Activated CD4-positive, alpha-beta T cell treated with anti-CD3 and anti-CD28 coated beads for 24 hours (primary cell): ENCODE measurements at places on chromosomes 2 and 18.

DNA sequence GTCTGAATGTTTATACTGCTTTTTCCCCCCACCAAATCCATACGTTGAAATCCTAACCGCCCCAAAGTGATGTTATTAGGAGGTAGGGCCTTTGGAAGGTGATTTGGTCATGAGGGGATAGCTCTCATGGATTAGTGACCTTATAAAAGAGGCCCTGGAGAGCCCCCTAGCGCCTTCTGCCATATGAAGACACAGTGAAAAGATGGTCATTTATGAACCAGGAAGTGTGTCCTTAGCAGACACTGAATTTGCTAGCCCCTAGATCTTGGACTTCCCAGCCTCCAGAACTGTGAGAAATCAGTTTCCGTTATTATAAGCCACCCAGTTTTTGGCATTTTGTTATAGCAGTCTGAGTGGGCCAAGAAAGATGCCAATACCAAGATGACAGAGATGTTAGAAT is 7.2 kb upstream of the TSN start:
- DNase-seq = no peak

- no peak for DNase-seq
Measured at GRCh38 chr2:68643011-68643873, at the start of gene PROKR1. Gene PROKR1, plus strand, starts transcription at chr2:68643579. Its CDS starts 2,243 bp downstream, at chr2:68645822.

- no peak for DNase-seq
Measured at GRCh38 chr2:241003047-241003360, 4.6 kb downstream of the SNED1 start.

- no peak for DNase-seq
Measured at GRCh38 chr2:10778724-10779115, 33.9 kb downstream of the PDIA6 start.
